Esophagus muscularis mucosa (tissue), 4 donors: ENCODE measurements at places on chromosomes 2 and 18. TPM values are rescaled to one million over a fixed set of nuclear protein-coding genes. Genes with fewer than 3 reads are reported as not detected.

DNA sequence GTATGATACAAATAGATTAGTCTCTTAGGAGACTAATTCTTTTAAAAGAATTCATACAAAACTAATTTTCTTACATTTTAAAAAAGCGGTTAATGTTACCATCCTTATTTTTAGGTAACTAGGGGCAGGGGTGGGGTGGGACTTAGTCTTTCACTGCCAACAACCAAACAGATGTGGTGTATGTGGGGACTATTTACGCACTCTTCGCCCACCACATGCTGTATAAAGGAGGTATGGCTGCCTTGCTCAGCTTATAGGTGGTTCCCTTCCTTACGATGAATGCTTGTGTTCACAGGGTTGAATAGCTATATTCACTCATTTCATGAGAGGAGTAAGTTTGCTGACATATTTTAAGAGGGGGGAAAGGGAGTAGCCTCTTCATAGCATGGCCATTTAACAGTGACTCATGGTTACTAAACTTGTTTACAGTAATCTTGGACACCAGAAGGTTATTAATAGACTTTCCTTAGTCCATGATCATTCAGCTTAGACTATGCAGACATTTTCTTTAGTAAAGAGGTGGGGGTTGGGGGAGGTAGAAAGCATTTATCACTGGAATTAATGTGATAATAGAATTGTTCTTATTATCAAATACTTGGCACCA lies 61.8 kb downstream of the CAB39 start:
- DNase-seq = no peak

DNA sequence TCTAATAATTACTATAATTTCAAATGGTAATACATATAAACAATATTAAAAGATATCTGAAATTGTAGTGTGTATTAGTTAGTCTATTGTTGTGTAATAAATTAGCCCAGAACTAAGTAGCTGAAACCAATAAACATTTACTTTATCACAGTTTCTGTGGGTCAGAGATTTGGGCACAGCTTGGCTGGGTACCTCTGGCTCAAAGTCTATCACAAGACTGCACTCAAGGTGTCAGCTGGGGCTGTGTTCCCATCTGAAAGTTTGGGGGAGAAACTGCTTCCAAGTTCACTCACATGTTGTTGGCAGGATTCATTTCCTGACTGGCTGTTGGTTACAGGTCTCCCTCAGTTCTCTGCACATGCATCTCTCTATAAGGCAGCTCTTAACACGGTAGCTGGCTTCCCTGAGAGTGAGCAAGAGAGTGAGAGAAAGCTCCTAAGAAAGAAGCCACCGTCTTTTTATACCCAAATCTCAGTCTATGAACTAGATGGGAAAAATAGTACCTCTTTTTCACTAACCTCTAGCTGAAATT lies 25.6 kb upstream of the WIPF1 start:
- no peak for DNase-seq

- DNase-seq = no peak
Observed at GRCh38 chr18:3401669-3402620, 48.0 kb upstream of the TGIF1 start.

Gene RUFY4
- total RNA-seq = not detected
